ENCODE measurements at places on chromosomes 4 and X.
A peak's percentile ranks its signal among the peaks of the same experiment; 100 is the strongest.

- DNase-seq, result no peak
Observed at GRCh38 chrX:40912576-40912975, 172.7 kb upstream of the USP9X start.

DNA sequence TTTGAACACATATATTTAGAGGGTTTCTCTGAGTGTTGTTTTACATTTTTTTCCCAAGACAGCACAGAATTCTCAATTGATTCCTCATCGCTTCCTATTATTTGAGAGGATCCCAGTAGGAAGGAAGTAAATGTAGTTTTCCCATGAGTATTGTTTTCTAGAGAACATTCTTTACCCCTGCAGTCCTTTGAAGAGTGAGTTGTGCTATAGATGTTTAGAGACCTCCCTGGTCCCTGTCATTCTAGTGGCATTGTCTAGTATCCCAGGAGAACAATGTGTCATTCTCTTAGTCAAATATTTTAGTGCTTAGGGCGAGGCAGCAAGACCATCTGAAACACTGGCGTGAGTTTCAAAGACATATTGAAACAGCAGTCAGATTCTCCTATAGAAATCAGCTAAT, 32.5 kb downstream of the SORBS2 start:
- no peak for DNase-seq

DNA sequence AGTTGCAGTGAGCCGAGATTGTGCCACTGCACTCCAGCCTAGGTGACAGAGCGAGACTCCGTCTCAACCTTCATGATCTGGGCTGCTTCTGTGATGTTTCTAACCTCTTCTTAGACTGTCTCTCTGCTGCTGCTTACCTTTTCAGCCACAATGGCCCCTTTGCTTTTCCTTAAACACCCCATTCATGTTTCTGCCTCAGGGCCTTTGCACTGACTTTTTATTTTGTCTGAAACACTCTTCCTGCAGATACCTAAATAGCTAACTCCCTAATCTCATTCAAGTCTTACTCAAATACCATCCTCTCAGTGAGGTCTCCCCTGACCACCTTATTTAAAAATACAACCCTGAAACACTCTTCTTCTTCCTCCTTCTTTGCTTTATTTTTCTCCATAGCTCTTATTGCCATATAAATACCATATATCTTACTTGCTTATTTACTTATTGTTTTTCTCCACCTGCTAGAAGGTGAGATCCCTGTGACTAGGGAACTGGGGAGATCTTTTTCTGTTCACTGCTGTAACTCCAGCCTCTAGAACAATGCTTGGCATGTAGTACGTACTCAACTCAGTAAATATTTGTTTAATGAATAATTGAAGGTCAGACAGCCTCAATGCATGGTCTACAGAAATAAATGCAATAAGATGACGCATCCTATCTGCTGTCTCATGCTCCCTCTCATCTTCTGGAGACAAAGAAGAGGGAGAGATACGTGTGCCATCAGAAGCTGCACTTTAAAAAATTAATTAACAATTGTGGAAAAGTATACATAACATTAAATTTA, 43.8 kb upstream of the SETD7 start:
- no peak for DNase-seq

GRCh38 chr4:115234405-115235093, 121.1 kb upstream of the NDST4 start:
- no peak for DNase-seq

- DNase-seq, result no peak
Observed at GRCh38 chrX:115047715-115048114, 30.3 kb upstream of the IL13RA2 start.

- no peak for DNase-seq
Observed at GRCh38 chr4:16659079-16659478, 239.4 kb downstream of the LDB2 start.

GRCh38 chrX:5051831-5052491, 1176.7 kb downstream of the NLGN4X start:
- DNase-seq, result no peak

- no peak for DNase-seq
Observed at GRCh38 chrX:69027181-69028005, 137.9 kb downstream of the PJA1 start.

DNA sequence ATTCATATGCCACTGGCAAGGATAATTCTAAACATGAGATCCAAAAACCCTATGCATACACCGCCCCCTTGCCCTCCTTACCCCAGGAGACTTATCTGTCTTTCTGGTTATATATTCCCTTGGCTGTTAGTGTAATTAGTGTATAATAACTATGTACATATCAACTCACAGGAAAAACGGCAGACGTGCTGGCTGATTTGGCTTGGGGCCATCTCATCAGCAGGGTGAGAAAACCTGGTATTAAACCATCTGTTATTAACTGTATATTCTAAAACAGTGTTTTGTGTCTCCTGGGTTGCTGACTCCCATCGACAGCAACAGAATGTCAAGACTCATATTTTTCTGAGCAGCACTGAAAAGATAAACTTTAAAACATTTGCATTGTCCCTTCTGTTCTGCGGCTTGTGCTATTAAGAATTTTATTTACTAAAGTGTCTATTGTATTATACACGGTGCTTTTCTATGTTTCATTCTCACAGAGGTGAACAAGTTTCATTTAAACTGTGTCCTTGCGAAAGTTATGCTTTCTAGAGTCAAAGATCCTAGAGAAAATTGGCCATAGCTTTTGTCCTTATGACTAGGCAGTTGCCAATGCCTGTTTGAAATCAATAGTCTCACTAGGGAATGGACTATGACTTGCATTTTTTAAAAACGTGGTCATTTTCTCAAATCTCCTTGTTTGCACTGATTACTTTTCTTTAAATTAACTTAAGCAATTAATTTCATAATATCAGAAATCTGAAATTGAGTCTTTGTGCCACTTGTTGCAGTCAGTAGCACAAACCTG, 211.5 kb upstream of the MID1 start:
- no peak for DNase-seq

GRCh38 chrX:129808158-129808828, 28.5 kb downstream of the SASH3 start:
- DNase-seq, result no peak

GRCh38 chr4:33262824-33263223, 2542.7 kb downstream of the PCDH7 start:
- no peak for DNase-seq

- DNase-seq, result peak; percentile 70
Observed at GRCh38 chrX:1462596-1463251, 10.0 kb upstream of the ASMTL start.

DNA sequence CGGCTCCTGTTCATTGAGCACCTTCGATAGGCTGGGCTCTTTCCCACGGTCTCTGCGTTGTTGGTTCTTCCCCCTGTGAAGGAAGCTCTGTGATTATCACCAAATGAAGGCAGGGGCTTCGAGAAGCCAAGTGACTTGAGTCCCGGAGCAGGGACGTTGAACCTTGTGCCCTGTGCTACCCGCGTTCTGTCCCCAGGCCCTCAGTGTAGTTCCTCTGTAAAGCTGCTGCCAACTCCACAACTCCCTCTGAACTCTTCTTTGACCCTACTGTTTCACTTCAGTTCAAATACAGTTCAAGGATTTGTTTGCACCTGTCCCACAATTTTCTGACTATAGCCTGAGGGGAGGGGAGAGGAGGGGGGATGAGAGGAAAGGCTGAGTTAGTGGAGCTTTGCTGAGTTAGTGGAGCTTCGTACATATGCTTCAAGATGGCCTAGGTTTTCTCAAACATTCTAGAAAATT, 635 bp upstream of the PHF8 start:
- DNase-seq, result no peak

- DNase-seq, result no peak
Observed at GRCh38 chr4:78863254-78863869, 75.9 kb downstream of the PAQR3 start.

DNA sequence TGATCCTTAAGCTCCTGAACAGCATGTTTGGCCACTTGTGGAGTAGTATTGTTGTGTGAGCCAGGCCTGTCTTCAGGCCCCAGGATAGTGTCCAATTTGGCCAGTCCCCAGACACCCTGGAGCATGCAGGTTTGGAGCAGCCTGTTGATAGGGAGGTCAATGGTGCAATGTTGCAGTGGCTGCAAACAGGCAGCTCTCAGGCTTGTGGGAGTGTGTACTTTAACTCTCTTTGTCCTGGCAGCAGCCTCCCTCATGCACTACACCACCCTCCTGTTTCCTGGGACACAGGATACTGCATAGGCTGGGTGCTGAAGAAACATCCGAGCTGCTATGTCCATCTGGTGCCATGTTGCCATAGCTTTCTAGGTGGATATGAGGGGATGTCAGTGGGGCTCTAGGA, 24.0 kb downstream of the TECRL start:
- DNase-seq, result no peak

- DNase-seq, result no peak
Observed at GRCh38 chrX:134452596-134452995, 7.4 kb upstream of the HPRT1 start.

DNA sequence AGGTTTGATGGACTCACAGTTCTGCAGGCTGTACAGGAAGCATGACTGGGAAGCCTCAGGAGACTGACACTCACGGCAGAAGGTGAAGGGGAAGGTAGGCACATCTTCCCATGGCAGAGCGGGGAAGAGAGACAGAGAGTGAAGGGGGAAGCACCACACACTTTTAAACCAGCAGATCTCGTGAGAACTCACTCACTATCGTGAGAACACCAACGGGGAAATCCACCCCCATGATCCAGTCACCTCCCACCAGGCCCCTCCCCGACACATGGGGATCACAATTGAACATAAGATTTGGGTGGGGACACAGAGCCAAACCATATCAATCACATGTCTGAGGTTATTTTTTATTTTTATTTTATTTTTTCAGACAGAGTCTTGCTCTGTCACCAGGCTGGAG, 4.9 kb upstream of the NAT8L start:
- no peak for DNase-seq

- no peak for DNase-seq
Observed at GRCh38 chr4:132502096-132502552, 647.0 kb upstream of the PCDH10 start.

- DNase-seq, result no peak
Observed at GRCh38 chr4:10205223-10205622, 88.6 kb upstream of the WDR1 start.

GRCh38 chr4:3807311-3807710, 41.1 kb downstream of the ADRA2C start:
- no peak for DNase-seq
